ENCODE measurements at places on chromosomes 3 and 15.
A peak's percentile ranks its signal among the peaks of the same experiment; 100 is the strongest.

DNA sequence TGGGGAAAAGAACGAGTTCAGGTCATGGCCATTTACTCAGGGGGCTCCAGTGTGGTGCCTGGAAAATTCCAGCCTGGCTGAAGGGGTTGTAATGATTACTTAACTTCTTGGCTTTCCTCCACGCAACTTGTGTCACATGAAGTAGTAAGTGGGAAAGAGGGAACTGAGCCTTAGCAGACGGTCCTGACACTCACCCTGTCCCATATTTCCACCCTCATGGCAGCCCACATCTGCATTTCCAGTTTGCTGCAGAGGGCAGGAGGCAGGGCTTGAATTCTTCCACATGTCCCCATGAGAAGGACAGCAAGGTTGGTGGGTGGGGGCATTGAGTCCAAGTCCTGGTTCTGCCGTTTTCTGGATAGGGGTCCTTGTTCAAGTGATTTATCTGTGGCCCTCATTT is 7.8 kb upstream of the CAMP start:
- DNase-seq: no peak

DNA sequence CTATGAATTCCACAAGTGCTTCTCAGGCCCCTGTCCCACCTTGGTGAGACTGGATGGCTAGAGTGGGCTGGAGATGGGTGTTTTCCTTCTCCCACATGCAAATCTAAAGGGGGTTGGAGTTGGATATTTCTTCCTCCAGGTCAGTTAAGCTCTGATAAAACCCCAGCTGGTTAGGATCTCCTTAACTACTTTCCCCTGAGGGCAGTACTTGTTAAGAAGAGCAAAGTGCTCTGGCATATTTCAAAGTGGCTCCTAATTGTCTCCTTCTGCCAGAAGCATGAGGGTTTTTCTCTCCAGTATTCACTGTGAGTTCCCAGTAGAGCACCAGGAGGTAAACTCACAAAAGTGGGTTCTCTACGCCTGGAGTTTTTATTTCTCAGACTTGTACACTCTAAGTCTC is 31.4 kb downstream of the COL6A6 start:
- DNase-seq: no peak

- DNase-seq: no peak
Observed at GRCh38 chr3:29764603-29765254, 483.9 kb downstream of the RBMS3 start.

GRCh38 chr3:45572755-45573154 is 21.8 kb upstream of the LIMD1 start:
- DNase-seq: no peak

DNA sequence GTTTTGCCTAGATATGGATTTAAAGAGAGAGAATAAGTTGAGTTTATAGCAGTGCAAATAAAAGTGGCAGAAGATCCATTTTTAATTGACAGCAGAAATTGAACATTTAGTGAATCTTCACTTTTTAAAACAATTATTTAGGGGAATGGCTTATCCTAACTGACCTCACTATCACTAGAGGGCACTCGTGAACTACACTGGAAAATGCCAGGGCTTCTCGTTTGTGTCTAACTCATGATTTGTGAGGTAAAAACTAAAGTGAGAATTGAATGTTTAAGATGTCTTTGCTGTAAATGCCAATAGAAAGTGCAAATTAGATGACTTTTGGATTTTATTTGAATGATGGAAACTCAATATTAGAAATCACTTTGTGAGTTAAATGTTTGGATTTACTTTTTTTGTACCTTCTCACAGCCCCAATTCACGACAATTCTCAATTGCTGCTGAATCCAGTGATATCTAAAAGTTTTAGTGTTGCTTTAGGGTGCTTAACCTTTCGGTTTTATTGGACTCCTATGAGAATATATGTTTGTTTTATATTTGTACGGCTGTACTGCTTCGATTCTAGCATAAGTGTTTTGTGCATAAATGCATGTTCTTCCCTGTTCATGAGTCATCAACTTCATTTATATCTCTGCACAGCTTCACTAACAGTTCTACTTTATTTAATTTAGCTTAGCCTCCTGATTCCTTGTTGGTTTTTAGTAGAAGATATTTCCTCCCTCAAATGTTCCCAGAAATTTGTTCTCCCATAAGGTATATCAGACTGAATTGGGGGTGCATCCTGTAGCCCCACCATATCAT is 462.1 kb downstream of the MFSD1 start:
- peak; percentile 21 for DNase-seq

GRCh38 chr3:67461667-67462142 is 192.7 kb downstream of the SUCLG2 start:
- no peak for DNase-seq

DNA sequence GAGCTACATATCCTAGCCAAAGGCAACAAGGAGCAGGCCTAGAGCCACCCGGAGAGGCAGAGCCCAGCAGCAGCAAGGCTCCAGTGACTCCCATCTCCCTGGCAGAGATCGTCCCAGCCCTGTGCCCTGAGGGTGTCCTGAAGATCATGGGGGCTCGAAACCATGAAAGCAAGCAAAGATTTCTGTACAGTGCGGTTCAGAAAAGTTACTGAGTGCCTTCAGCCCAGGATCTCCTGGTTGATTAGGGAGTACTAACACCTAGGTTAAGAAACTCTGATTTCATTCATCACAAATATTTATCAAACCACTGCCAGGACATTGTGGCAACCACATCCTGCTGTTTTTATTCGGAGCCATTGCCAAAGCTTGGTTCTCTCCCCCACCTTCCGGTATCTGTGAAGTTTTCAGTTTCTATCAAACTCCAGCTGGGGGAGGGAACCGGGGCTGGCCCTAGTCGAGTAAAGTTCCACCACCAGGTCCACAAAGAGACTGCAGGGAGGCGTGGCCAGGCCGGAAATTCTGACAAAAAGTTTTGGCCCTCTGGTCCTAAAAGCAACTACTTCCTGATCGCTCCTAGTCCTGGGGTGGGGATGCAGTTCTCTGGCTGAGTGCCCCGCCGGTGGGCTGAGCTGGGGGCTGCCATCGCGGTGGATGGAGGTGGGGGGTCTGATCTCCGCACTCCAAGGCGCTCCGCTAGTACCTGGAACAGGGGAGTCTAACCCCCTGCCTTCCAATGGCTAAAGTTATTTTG is 1.2 kb downstream of the RAB43 start:
- peak; percentile 66 for DNase-seq

GRCh38 chr3:11195201-11195600 is 40.9 kb downstream of the HRH1 start:
- DNase-seq: no peak

- DNase-seq: no peak
Observed at GRCh38 chr15:60179786-60180391, 175.8 kb downstream of the FOXB1 start.

GRCh38 chr3:195153130-195153529 is 117.8 kb downstream of the XXYLT1 start:
- DNase-seq: no peak

DNA sequence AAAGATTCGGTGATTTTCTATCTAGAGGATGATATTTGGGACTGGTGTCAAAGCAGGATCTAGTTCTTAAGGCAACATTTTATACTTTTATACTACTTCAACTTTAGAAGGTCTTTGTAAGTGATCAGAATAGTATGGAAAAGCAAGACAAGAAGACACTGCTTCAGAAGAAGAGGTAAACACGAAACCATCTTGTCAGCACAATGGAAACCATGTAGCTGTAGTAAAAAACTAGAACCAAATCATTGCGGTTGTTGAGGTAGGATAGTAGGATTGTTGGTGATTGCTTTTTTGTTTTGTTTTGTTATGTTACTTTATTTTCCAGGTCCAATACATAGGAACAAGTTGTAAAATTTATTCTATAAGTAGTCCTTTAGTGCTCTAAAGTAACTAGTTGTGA is 40.0 kb downstream of the SEMA6D start:
- no peak for DNase-seq
